Kidney tubule cell (primary cell): ENCODE measurements at places on chromosomes 4 and X.

DNA sequence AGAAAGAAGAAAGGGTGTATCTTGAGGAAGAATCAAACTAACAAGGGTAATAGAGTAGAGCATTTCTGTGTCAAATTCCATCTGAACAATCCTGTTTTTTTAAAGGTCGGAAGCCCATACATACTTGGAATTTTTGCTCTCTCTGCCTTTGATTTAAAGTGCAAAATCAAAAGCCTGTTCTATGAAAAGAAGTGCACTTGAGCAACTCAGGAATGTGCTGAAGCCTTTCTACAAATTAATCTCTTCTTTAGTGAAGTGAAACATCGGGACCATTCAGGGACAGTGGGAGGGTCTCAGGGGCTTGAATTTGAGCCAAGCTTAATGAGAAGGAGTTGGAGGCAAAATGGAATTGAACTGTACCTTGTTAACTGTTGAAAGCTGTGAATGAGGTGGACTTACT lies 1008.5 kb upstream of the LCORL start:
- peak; percentile 17 for DNase-seq

DNA sequence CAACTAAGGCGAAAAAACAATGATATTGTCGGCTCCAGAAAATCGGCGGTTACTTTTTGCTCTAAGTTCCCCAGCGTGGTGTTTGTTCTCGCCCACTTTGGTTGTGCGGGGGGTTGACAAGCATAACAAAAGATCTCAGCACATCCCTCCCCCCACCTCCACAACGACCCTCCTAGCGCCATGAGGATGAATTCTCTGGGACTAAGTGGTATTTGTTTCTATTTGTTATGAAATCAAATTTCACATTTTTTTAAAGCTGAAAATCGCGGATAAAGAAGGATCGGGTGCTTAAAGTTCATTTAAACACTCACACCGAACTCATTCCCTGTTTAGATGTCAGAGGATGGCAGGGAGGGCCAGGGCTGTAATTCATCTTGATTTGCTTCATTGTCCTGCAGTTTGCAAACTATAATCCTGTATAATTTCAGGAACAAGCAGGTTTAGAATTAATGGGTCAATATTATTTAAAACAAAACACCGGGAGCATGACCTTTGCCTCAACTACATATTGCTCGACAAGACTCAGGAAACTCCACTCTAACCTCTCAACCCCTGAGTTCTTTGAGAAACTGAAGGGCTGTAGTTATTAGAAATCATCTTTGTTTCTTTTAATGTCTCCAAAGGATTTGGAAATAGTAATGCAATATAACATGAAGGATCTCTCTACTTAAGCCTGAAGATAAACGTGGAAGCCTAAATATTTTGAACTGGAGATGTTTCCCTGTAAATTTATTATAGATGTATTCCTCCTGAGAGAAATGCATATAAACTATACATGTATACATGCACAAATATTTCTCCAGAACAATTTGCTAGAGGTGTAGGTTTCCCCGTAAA lies 6.4 kb downstream of the PITX2 start:
- DNase-seq = no peak

DNA sequence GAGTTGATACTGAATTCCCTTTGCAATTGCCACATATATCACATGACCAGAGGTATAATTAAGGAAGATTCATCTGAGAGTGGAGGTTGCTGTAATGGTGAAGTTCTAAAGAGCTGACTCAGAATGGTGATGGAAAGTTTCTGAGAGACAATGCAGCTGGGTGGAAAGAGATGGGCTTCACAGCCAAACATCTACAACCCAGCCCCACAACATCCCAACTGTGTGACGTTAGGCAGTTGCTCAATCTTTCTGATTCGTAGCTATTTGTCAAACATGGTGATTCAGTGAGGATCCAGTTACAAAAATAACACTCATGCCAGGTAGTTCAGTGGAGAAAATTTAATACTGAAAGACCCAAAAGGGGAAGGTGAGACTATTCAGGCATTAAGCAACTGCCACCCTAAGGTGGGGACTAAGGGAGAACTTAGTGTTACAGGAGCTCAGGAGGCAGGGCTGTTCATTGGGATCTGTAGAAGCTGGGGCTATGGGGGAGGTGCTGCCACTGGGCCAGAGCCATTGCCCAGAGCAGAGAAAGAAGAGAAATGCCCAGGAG lies 6.9 kb upstream of the AFF1 start:
- peak; percentile 98 for DNase-seq

DNA sequence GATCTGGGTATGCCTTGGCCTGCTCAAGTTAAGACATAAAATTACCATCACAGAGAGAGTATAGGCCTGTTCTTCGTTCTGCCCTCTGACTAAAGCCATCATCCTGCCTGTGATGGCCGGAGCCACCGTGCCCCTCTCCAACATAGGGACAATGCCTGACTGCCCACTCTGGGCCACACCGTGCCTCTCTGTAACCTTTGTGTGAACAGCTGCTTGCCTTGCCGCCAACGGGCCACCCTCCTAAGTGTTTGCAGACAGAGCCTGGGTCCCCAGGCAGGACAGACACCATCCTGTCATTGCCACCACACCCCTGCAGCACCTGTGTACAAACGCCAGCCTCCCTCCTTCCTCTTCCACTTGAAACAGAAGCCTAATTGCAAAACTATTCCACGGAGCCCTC lies 298.7 kb upstream of the TENM3 start:
- DNase-seq = no peak

DNA sequence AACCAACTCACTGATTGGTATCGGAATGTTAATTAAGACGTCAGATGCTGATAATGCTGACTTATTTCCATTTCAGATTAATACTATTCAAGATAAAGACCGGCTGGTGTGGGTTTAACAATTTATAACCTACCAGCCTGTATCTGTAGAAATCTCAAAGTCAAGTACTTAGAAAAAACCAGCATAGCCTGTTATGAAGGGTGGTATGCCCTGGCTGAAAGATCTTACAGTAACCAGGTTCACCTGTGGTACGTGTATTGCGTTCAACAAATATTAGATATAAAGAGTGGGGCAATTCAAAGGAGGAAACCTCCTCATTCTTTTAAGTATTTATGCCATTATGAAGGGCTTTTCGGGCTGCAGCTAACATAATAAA lies 240.8 kb upstream of the ANXA3 start:
- no peak for DNase-seq

DNA sequence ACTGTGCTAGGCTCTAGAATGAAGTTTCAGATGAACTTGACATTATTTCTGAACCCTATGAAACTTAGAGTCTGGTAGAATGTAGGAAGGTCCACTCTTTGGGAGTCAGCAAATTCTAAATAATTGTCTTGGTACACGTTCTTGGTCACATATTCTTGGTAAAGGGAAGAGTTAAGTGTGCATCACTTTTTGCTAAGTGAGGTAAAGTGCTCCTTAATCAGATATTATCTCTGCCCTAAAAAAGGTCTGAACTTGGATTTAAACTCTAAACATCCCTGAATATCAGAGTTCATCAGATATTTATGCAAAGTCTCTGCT lies 7.2 kb downstream of the OCIAD2 start:
- no peak for DNase-seq

GRCh38 chr4:142408003-142408441 lies 438.1 kb downstream of the INPP4B start:
- DNase-seq = peak; percentile 77

DNA sequence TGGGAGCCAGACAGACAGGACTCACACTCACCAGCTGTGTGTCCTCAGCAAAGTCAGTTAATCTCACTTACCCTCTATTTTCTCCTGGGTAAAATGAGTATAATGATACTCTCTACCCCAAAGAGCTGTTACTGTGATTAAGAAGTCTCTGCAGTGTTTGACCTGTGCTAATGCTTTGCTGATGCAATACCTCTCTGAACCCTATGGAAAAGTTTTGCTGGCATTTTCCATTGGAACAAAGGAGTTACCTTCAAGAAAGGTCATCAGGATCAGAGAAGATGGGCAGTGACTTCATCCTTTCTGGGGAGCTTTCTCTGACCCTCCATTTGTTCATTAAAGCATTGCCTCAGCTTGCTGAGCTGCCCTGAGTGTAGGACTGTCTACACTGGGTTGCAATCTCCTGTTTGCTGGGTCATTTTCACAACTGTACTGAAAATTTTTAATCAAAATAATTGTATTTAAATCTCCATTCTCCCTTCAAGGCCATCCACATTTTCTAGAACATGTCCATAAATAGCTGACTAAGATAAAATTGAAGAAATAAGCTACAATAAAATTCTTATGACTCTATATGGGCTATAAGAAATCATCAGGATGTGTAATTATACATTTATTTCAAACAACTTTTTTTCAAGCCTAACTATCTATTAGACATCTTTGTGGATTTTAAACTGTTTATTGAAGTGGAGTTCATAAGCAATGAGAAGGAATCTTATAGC lies 272.8 kb upstream of the CPEB2 start:
- no peak for DNase-seq

GRCh38 chr4:16860516-16860915 lies 37.9 kb downstream of the LDB2 start:
- DNase-seq = peak; percentile 79

- DNase-seq = no peak
Observed at GRCh38 chrX:39642071-39642470, 455.7 kb downstream of the BCOR start.

DNA sequence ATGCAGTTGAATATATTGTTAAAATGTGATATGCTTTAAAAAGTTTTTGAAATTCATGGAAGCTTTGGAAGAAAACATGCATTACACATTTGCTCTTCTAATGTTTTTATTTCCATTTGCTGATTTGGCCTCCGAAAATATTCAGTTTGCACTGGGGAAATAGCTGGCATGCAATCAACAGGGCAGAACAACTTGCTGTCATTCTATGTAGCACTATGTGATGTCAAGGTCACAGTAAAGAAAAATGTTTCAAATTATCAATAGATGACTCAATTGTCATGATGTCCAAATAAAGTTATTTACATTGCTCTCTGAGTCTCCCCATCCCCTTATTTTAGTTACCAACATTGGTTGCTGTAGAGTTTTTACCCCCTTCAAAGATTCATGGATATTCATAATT lies 119.2 kb downstream of the TLL1 start:
- peak; percentile 20 for DNase-seq

DNA sequence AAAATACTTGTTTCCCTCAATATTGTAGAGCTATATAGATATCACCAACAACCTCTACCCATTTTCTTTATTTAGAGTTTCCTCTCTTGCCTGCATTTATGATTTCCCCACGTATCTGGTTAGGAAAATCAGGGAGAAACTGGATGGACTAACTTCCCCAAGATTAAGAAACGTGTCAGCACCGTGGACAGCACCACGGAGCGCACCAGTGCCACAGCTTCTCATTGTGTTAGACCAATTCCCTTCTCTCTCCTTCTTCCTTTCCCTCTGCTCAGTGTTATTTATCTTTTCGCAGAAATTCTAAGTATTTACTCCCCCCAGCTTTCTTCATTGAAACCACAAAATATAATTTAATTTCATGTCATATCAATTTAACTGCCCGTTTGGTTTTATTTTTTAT lies 568.6 kb upstream of the BOD1L1 start:
- peak; percentile 60 for DNase-seq

DNA sequence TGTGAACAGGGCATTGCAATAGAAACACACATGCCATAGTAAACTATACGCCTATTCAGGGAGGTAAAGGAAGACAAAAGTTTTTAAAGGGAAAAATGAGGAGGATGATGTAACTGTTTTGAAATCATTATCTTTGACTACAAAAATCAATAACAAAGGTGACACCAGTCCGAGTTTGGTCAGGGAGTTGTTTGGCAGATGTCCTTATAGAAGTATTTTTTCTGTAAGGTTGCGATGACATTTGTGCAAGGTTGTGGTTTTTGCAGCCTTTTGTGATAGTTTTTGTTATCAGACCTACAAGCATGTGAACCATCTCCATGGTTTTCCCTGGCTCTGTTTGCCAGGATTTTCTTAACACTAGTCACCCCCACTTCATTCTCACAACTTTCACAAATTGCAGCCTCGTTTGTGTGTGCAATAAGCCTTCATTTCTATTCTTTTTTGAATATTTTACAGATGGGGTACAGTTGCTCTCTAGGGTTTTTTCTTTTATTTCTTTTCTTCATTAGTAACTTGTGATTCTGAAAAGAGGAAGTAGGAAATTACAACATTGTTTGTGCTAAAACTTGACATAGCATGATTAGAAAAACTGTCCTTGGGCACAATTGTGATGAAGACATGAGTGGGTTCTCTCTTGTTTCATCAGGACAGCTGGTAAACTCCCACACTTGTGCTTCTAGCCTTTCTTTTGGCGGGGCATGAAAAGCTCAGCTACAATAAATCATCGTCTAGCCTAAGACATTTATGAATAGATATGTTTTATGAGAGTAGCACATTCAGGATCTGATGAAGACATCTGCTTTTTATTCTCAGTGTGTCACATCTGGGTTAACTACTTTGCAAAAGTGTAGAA lies 60.2 kb upstream of the PNPLA4 start:
- DNase-seq = no peak

- peak; percentile 50 for DNase-seq
Observed at GRCh38 chr4:67393699-67394281, 151.5 kb downstream of the CENPC start.

GRCh38 chr4:18815081-18815778 lies 793.7 kb upstream of the LCORL start:
- no peak for DNase-seq

- no peak for DNase-seq
Observed at GRCh38 chr4:184860018-184860779, 34.4 kb upstream of the ACSL1 start.

DNA sequence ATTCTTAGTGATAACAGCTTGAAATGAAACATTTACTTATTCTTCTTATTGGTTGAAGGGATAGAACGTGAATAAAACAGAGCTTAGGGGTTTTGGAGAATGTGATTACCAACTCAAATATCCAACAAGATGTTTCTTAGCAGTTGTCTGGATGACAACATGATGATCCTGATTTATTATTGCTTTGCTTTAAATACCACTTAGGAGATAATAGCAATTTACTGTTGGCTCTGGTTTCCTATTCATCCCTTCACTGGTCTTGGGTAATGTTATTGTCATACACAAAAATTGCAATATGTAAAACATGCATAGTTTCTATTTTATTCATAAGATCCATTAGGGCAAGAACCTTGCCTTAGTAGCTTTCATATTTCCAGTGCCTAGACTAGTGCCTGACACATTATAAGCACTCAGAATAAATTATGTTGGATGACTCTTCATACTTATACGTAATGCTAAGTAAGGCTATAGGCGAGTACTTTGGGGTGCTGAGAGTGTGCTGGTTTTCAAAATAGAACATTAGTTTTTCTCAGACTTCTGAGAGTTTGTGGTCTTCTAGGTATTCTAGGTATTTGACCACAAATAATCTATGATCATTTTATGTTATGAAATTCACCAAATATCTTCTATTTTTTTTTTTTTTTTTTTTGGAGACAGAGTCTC lies 58.6 kb upstream of the PGRMC2 start:
- no peak for DNase-seq
